ENCODE measurements at places on chromosomes 2 and 18. TPM values are rescaled to one million over a fixed set of nuclear protein-coding genes. Genes with fewer than 3 reads are reported as not detected.
A peak's percentile ranks its signal among the peaks of the same experiment; 100 is the strongest.

- H3K27ac ChIP-seq: no peak overlapping the region
- H3K4me1 ChIP-seq: no peaks in the 10 kb centered on the region
- no peak overlapping the region for H3K4me3 ChIP-seq
- DNase-seq: no peak
Measured at GRCh38 chr2:24981411-24982136, 9.8 kb upstream of the DNAJC27 start.

DNA sequence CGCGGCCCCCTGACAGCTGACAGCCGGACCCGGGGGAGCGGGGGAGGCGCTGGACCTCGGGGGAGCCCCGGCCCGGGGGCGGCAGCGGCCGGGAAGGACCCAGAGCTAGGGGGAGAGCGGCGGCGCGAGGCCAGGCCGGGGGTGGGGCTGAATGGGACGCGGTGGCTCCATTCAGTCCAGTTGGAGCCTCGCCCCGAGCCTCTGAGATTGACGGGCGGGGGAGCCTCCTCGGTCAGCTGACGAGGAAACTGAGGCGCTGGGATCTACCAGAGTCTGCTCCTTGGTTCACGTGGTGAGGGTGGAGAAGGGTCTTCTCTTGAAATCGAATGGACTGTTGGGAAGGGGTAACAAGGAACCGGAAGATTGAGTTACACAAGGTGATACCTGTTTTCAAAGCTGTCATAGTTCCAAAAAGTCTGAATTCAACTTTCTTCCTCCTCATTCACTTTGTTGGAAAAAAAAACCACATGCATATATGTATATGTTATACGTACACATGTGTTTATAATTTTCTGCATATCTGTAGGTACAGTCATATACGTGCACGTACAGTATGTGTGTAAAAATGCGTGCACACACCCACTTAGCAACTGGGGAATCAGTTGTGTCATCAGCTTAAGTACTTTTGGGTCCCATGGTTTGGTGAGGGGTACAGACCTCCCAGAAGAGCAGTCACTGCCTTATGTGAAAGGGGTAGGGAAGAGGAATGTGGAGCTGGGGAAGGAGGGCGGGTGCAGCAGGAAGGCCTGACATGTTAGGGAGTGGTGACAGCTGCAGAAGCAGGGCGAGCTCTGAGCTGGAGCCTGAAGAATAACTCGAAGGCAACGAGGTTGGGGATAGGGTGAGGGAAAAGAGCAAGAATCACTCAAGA lies 628 bp downstream of the PPP1R7 start:
- peak overlapping the region; percentile 99 for H3K4me3 ChIP-seq
- peaks cover 22% of the 10 kb centered on the region for H3K27me3 ChIP-seq
- peaks cover 4% of the 10 kb centered on the region for H3K36me3 ChIP-seq
- no peak for DNase-seq

- H3K27me3 ChIP-seq: no peaks in the 10 kb centered on the region
- no peak for DNase-seq
- no peak overlapping the region for H3K27ac ChIP-seq
Measured at GRCh38 chr2:70042246-70042645, 45.0 kb upstream of the PCBP1 start.

DNA sequence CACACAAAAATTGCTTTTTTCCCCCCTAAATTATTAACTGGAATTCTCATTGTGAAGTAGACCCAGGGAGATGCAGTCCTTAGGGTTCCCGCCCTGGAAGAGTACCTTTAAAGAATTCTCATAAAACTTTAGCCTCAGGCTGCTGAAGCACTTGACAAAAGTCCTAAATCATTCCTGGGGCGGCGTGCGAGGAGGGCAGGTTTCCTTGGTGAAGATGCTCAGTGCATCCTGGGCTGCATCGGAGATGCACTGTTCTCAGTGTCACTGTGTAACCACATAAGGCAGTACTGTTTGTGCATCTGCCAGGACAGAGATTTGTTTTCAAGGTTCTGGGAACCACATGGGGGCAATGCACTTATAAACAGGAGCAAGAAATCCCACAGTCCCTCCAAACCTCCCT lies 62.6 kb downstream of the ZNF236 start:
- H3K4me3 ChIP-seq: no peak overlapping the region
- no peak for DNase-seq
- no peak overlapping the region for H3K27ac ChIP-seq
- H3K4me1 ChIP-seq: peaks cover 15% of the 10 kb centered on the region

GRCh38 chr2:120294008-120294340 lies 41.3 kb downstream of the RALB start:
- H3K27ac ChIP-seq: no peak overlapping the region
- H3K27me3 ChIP-seq: peaks cover 5% of the 10 kb centered on the region
- no peak for DNase-seq
- peak overlapping the region; percentile 70 for H3K4me3 ChIP-seq

DNA sequence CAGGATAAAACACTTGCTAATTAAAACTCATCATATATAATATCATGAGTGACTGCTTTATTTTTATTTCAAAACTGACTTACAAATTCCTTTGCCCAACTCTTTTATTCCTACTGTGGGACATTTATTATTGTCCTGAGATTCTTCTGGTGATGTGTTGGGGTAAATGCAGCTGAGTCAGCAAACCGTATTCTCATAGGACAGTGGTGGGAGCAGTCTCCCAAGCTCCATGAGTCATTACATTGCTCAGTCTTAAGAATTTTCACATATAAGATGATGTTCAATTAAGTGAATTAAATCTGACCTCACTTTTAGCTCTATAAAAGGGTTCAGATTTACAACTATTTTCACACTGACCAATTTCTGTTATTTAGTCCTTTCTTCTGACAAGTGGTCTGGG lies 1530.7 kb downstream of the LRP1B start:
- no peaks in the 10 kb centered on the region for H3K36me3 ChIP-seq
- H3K4me1 ChIP-seq: no peaks in the 10 kb centered on the region
- no peak overlapping the region for H3K27ac ChIP-seq
- no peak overlapping the region for H3K4me3 ChIP-seq
- DNase-seq: no peak
- no peaks in the 10 kb centered on the region for H3K27me3 ChIP-seq

DNA sequence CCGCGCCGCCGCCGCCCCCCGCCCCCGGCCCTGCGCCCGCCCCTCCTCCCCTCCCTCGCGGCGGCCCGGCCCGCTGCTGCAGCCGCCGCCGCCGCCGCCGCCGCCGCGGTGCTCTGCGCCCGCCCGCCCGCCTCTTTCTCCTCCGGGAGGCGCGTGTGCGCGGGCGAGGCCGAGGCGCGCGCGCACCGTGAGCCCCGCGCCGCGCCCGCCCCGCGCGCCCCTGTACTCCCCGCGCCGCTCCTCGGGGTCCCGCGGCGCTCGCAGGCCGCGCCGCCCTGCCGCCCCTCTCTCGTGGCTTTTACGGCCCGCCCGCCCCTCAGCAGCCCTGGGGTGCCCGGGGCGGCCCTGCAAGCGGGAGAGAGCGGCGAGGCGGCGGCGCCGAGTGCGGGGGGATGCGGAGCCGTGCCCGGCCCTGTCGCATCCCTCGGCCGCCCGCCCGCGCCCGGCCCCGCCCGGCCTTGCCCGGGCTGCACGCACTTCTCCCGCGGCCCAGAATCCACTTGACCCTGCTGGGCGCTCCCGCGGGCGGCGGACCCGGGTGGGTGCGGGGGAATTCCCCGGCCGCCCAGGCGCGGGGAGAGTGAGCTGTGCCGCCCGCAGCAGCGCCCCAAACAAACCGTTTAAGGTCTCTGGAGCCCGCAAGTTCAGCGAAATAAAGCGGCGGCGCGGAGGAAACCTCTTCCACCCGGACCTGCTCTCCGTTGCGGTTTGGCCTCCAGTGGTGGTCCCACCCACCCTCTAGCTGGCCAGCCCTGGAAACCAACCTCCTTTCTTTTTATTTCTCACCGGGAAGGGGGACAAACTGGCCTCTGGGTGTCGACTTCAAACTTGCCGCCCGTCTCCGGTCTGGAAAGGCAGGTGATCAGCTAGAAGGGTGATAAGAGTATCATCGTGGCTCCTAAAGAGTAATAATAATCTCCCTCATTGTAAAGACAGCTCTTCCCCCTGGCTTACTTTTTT lies 37.4 kb downstream of the AFF3 start:
- no peaks in the 10 kb centered on the region for H3K36me3 ChIP-seq
- peaks cover 34% of the 10 kb centered on the region for H3K4me1 ChIP-seq
- H3K4me3 ChIP-seq: peak overlapping the region; percentile 89
- peaks cover 11% of the 10 kb centered on the region for H3K27me3 ChIP-seq
- peak; percentile 37 for DNase-seq

- H3K4me1 ChIP-seq: peaks cover 4% of the 10 kb centered on the region
- no peaks in the 10 kb centered on the region for H3K36me3 ChIP-seq
- DNase-seq: no peak
- H3K4me3 ChIP-seq: no peak overlapping the region
Measured at GRCh38 chr2:18238209-18238608, 322.2 kb downstream of the RDH14 start.

- no peak overlapping the region for H3K4me3 ChIP-seq
- no peak overlapping the region for H3K27ac ChIP-seq
Measured at GRCh38 chr18:12765126-12765525, 62.3 kb downstream of the PSMG2 start.

DNA sequence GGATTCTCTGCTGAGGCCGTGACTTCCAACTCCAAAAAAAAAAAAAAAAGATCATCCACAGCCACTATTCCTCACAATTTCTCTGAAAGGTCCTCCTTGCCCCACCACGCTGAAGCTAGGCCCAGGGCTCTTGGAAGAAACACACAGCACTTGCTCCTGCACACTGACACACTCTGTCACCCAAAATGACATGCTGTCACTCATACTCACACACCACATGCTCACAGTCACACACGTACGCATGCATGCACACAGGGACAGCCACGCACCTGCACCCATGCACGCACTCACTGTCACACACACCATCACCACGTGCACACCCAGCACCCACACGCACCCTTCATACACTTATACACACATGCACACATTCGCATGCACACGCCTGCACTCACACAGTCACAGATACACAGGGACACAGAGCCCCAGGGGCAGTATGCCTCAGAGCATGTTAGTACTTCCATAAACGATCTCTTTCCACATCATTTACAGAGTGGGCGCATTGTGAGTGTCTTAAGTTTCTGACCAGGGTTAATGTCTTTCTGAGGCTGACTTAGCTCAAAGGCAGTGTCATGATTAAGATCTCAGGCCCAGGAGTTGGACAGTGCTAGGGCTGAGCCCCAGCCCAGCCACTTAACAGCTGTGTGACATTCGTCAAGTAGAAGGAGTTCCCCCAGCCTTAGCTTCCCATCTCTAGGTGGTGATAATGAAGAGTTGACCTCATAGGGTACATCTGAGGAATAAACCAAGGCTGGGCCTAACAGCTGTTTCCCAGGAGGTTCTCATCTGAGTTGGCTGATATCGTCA lies 93.4 kb downstream of the GLI2 start:
- no peak for DNase-seq
- H3K27ac ChIP-seq: no peak overlapping the region
- peaks cover 13% of the 10 kb centered on the region for H3K27me3 ChIP-seq

DNA sequence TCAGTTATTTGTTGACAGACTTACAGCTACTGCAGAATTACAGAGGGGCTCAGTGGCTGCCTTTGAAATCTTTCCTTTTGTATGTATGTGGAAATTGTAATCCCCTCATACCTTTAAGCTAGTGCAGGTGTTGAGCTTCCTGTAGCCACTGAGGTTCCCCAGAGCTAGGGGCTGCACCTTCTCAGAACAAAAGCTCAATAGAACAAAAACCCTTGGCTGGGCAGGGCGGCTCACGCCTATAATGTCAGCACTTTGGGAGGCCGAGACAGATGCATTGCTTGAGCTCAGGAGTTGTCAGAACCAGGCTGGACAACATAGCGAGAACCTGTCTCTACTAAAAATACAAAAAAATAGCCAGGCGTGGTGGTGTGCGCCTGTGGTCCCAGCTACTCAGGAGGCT lies 41.3 kb upstream of the CHMP1B start:
- no peak for DNase-seq
- H3K36me3 ChIP-seq: no peaks in the 10 kb centered on the region
- H3K4me3 ChIP-seq: no peak overlapping the region
- no peak overlapping the region for H3K27ac ChIP-seq
- H3K4me1 ChIP-seq: no peaks in the 10 kb centered on the region

GRCh38 chr2:65129826-65130663 lies at the start of gene RAB1A:
TSS of gene RAB1A (minus strand) at chr2:65130106. CDS start at chr2:65129915, 191 bp downstream.
- H3K4me3 ChIP-seq: peak within 1 kb of the TSS; percentile 100
- H3K27ac ChIP-seq: peak within 1 kb of the TSS; percentile 99
- H3K36me3 ChIP-seq: peaks cover 4% of the 10 kb centered on the region

DNA sequence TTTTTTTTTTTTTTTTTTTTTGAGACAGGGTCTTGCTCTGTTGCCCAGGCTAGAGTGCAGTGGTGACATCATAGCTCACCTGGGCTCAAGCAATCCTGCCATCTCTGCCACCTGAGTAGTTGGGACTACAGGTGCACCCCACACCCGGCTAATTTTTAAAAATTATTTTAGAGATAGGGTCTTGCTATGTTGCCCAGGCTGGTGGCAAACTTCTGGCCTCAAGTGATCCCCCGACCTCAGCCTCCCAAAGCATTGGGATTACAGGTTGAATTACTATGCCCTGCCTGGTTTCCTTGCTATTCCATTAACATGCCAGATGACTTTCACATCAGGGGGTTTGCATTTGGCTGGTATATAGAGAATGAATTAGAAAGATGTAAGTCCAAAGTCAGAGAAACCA lies 253.2 kb downstream of the CAMKMT start:
- peaks cover 4% of the 10 kb centered on the region for H3K36me3 ChIP-seq
- no peak for DNase-seq
- H3K4me3 ChIP-seq: no peak overlapping the region
- H3K27me3 ChIP-seq: no peaks in the 10 kb centered on the region

GRCh38 chr18:71374294-71375000 lies 1085.6 kb downstream of the SOCS6 start:
- H3K36me3 ChIP-seq: no peaks in the 10 kb centered on the region
- H3K4me3 ChIP-seq: no peak overlapping the region
- no peaks in the 10 kb centered on the region for H3K4me1 ChIP-seq
- no peaks in the 10 kb centered on the region for H3K27me3 ChIP-seq
- H3K27ac ChIP-seq: no peak overlapping the region

- H3K27me3 ChIP-seq: peaks cover 17% of the 10 kb centered on the region
- peaks cover 6% of the 10 kb centered on the region for H3K4me1 ChIP-seq
- no peak for DNase-seq
Measured at GRCh38 chr2:156399224-156399949, 36.8 kb upstream of the GPD2 start.

GRCh38 chr2:215680605-215681598 lies 245.0 kb upstream of the FN1 start:
- peaks cover 2% of the 10 kb centered on the region for H3K27me3 ChIP-seq
- no peaks in the 10 kb centered on the region for H3K36me3 ChIP-seq
- H3K27ac ChIP-seq: no peak overlapping the region
- H3K4me3 ChIP-seq: no peak overlapping the region
- no peak for DNase-seq
- peaks cover 6% of the 10 kb centered on the region for H3K4me1 ChIP-seq

Gene B3GNT7
- 5.3 TPM for total RNA-seq

Gene CTNNA2
- total RNA-seq: 4.7 TPM

Gene EMILIN1
- 2.1 TPM for total RNA-seq

Gene DYNAP
- not detected for total RNA-seq

Gene RGPD4
- total RNA-seq: not detected

Gene PSD4
- 1.9 TPM for total RNA-seq

Gene STAT1
- 30.1 TPM for total RNA-seq

Gene TTN
- 3.8 TPM for total RNA-seq

Gene SLC5A7
- not detected for total RNA-seq
